Activated naive CD4-positive, alpha-beta T cell treated with anti-CD3 and anti-CD28 coated beads, Interleukin-2, amount 50 U/mL, for 16 hours (primary cell): ENCODE measurements at places on chromosomes 12 and 14.

- no peak for DNase-seq
Measured at GRCh38 chr14:64515053-64515452, 10.5 kb downstream of the ZBTB1 start.

DNA sequence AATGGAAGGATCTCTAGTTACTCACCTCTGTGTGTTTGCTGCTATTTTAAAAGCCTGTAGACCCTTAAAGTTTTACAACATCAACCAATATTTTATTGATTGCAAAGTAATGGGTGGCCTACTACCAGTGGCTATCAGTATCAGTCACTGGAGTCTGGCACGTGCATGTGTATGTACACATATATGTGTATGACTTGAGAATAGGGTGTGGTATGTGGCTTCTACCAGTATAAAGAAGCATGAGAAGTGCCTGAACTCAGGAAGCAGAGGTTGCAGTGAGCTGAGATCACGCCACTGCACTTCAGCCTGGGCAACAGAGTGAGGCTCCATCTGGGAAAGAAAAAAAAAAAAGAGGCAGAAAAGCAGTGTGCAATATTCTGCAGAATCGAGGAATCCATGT is 45.5 kb upstream of the GAS2L3 start:
- DNase-seq = no peak

GRCh38 chr12:71312768-71313403 is 126.7 kb upstream of the LGR5 start:
- DNase-seq = no peak

DNA sequence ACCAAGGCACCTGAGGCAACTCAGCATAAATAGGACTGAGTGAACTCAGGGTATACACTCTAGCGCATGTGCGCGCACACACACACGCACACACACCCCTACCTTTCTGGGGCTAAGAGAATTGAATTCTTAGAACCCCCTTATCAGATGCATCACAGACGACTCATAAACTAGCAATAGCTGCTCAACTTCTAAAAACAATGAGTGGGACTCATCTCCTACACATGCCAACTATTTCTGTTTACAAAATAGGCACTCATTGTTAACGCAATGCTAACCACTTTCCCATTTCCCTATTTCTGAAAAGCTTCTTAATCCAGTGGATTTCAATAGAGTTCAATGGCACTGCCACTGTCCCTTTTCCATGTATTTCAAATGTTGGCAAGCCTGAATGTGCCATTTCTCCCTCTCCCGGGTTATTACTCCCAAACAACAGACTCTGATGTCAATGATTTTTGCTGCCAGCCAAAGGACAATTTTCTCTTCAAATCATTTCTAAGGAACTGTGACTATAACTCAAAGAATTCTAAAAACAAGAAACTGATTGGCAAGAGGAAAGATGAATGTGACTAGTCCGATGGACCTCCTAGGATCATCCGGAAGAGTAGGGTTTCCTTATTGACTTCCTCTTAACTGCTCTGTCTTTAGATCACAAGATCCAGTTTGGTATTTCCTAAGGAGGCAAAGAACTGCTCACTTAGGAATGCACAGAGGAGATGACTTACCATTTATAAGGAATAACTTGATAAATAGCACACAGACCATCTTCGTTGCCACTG is 48.8 kb downstream of the SLC38A1 start:
- peak; percentile 67 for DNase-seq

GRCh38 chr12:46462641-46463355 is 90.2 kb upstream of the SLC38A2 start:
- DNase-seq = no peak

DNA sequence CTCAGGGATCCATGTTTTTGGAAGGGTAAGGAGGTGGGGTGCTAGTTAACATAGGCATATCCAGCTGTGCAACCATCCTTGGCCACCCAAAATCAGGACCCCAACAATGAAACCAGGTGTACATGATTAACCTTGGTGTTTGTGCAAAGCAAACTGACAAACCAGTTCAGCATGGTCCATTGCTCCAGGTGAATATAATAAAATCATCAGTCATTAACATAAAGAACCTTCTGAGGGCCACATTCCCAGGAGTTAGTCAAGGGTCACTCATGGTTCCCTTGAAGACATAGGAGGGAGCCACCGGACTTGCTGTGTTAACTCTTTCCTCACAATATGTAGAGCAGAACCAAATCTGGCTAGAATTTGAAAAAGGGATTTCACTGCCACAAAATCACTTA is 17.8 kb downstream of the SLC38A2 start:
- DNase-seq = no peak

GRCh38 chr12:102026728-102027127 is 35.1 kb downstream of the WASHC3 start:
- no peak for DNase-seq

GRCh38 chr14:52153939-52154338 is 85.1 kb upstream of the NID2 start:
- no peak for DNase-seq

- DNase-seq = no peak
Measured at GRCh38 chr12:55682087-55682796, 25.5 kb downstream of the ITGA7 start.

GRCh38 chr14:70804556-70805162 is 4.7 kb downstream of the MAP3K9 start:
- DNase-seq = no peak

DNA sequence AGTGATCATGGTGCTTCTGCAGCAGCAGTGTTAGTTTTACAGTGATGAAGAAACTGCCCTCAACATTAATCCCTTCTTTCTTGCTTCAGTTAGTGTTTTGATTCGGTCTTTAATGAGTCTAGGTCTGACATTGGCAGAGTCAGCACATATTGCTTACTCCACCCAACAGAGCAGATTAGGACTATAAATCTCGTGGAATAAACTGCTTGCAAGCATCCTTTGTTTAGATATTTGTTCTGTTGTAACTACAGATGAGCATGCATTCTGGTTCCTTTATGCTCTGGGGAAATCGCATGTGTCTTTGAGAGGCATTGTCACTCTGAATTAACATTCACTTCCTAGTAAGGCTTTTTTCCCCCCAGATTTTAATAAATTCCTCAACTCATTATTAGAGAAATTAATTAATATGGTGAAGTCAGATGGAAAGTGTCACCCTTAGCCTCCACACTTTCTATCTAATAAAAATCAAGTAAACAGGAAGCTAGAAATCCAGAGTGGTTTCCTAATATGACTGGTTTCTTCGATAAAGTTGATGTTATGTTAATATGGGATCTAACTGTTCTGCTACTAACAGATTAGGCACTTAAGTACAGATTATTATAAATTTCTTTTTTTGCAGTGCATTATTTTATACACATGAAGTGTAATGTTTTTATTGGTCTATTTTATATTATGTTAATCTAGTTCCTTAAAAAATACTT is 86.2 kb upstream of the SSTR1 start:
- no peak for DNase-seq

GRCh38 chr14:22314183-22314820 is 274.7 kb downstream of the DAD1 start:
- no peak for DNase-seq

DNA sequence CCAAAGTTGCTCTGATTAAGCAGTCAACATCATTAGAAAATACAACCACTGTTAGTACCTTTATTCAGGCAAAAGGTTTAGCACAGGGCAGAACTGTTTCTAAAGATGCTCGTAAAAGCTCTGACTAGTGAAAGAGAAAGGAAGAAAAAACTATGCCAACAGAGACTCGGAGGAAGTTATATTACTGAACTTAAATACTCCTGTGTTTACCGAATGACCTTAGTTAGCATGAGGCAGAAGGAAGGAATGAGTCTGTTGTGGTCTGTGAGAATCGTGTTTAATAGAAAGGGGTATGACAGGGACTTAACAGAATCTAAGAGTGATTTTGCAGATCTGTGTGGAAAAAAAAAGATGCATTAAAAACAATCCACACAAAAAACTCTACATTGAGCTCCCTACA is 84.1 kb upstream of the OVCH1 start:
- DNase-seq = no peak

- no peak for DNase-seq
Measured at GRCh38 chr12:53200107-53200457, 7.0 kb downstream of the ITGB7 start.

GRCh38 chr12:6725350-6725749 is 1.5 kb downstream of the COPS7A start:
- no peak for DNase-seq

- DNase-seq = no peak
Measured at GRCh38 chr14:100825713-100826331, at the start of gene MEG3. Gene MEG3, plus strand, starts transcription at chr14:100826118.

- no peak for DNase-seq
Measured at GRCh38 chr14:95313190-95313589, 6.5 kb downstream of the CLMN start.
